ENCODE measurements at places on chromosomes 6 and 20. TPM values are rescaled to one million over a fixed set of nuclear protein-coding genes. Genes with fewer than 3 reads are reported as not detected.

ADGB gene
- total RNA-seq, result not detected

GRCh38 chr6:1596088-1596852 is 13.4 kb upstream of the FOXC1 start:
- peak; percentile 88 for DNase-seq

DNA sequence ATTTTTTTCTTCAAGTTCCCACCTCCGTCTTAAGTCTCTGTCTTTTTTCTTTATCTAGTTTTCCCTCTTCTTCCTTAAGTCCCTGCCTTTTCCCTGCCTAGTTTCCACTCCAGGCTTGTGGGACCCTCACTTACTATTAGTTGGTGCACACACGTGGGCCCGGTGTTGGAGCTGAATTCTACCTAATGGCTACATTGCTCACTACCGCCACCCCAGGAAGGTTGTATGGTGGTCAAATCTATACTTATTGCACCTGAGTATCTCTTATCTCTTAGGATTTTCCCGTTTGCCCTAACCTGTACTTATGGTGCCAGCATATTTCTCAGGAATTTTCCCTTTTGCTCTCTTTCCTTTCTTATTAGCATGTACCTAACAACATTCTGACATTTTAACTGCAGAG is 692.8 kb downstream of the EPM2A start:
- DNase-seq, result no peak

DNA sequence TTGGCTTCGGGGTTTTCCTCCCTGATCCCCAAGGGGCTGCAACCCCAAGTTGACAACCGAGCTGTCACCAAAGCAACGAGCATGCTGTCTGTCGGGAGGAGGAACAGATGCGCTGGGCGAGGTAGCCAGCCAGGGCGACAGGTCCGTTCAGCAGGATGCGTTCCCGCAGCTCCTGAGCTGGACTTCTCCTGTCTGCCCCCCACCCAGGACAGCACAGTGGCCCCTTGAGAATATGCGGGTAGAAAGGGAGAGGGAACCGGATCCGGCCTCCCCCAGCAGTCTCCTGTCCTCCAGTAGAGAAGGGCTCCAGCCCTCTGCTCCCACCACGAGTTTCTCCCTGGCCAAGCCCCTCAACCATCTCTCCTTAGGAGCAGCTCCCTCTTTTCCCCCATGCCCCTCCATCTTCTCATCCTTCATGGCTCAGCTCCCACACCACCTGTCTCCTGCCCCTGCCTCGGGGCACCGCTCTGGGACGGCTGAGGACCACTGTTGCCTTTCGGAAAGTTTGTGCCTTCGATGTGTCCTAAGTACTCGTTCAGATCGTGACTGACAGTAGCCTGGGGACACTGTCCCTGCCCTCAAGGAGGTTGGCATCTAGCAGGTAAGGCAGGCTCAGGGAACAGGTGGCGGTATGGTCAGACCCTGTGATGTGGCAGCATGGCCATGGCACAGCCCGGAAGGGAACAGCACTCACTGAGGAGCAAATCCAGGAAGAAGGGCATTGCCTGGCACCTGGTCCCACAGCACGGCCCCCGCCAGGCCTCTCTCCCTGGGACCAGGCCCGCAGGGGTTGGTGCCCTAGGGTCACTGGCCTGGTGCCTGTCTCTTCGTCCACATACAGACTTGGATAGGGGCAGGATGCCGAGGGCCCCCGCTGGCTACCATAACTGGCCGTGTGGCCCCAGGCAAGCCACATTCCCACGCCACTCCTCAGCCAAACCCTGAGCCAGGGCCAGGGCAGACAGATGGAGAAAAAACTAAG is 96.3 kb downstream of the ASXL1 start:
- peak; percentile 75 for DNase-seq

DNA sequence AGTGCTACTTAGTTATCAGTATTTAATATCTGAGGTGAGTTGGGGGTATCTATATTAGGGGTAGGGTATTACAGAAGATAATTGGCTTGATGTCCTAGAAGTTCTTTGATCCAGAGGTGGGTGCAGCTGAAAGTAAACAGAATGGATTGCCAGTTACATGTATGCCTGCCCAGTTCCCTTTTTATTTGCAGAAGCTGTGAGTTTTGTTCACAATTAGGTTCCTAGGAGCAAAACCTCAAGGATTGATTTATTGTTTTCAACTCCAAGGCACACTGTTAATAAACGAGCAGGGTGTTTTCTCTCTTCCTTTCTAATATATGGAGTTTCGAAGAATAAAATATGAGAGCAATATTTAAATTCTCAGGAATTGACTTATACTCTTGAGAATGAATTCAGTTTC is 129.0 kb downstream of the SULF2 start:
- no peak for DNase-seq
